ENCODE measurements at places on chromosomes 11 and 22.

DNA sequence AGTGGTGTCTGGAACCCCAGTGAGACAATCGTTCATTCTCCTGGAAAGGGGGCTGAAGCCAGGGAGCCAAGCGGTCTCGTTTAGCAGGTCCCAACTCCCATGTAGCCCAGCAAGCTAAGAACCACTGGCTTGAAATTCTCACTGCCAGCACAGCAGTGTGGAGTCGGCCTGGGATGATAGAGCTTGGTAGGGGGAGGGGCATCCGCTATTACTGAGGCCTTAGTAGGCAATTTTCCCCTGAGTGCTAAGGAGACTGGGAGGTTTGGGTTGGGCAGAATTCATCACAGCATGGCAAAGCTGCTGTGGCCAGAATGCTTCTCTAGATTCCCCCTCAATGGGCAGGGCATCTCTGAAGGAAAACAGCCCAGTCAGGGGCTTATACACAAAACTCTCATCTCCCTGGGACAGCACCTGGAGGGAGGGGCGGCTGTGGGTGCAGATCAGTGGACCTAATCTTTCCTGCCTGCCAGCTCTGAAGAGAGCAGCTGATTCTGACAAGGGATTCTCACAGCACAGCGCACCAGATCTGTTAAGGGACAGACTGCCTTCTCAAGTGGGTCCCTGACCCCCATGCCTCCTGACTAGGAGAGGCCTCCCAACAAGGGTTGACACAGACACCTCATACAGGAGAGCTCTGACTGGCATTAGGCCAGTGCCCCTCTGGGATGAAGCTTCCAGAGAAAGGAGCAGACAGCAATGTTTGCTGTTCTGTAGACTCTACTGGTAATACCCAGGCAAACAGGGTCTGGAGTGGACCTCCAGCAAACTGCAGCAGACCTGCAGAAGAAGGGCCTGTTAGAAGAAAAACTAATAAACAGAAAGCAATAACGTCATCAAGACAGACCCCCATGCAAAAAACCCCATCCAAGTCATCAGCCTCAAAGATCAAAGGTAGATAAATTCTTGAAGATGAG is 14.8 kb downstream of the OR52M1 start:
- DNase-seq, result no peak

DNA sequence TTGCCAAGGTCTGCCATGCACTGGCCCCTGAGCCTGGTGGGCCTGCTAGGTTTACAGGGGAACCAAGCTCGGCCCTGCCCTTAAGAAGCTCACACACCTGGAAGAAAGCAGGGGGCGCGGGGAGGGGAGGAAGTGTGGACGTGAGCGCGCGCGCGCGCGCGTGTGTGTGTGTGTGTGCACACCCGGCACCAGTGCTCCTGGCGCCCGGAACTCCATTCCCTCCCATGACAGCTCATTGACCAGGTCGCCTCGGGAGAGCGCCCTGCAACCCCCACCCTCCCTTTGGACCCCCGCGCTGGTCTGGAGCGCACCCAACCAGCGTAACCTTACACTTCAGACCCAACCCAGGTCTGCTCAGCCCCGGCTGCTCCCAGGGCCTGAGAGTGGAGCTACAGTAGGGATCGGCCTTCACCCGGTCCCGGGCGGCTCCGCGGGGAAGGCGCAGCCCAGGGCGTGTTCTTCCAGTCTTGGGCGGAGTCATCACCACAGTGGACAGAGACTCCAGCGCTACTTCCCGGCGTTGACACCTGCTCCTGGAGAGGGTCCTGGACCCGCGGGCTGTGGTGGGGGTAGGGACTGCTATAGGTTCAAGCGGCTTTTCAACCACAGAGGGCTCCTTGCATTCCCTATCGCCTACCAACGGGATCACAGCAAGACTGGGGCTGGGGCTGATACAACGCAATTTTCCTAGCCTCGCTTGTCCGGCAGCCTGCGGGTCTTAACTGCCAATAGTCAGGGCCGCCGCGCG is 1.5 kb downstream of the GALNT18 start:
- DNase-seq, result peak; percentile 73

DNA sequence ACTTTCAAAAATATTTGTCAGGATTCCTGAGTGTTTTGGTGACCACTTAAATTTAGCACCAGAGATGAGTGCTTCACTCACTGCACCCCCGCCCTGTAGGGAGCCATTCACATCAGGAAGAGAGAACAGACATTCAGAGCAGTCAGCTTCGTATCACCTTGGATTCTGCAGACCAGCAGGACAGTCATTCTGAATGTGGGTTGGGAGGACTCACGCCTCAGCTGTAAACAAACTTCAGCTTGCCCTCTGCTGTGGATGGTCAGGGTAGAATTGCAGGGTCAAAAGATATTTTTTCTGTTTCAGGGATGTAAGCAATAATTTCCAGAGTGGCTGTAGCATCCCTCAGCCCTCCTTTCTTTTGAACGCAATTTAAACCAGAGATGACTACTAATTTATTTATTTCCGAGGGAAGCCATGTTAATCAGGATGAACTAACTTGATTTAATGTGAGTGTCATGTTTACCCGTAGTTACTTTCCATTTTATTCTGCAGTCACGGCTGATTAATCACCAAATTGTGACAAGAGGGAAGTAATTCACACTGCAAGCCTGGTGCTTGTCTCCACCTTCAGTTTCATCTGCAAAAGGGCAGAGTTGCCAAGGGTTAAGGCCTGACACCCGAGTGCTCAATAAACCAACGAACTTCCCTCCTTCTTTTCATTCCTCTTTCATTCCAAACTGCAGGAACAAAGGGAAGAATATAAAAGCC is 174.2 kb upstream of the DDI1 start:
- DNase-seq, result peak; percentile 14

DNA sequence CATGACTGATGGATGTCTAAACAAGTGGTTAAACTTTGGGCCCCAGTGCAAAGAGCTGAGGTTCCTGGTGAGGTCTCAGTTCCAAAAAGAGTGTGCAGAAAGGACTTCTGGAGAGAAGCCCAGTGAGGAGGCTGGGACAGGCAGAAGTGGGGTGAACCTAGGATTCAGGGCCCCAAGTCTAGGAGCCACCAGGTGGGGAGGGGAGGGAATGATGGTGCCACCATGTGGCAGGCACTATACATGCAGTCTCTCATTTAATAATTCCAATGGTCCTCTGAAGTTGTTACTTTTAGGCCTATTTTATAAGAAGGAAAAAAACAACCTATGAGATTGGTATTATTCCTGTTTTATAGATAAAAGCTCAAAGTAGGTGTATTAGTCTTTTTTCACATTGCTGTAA is 102.0 kb downstream of the INSC start:
- DNase-seq, result no peak

DNA sequence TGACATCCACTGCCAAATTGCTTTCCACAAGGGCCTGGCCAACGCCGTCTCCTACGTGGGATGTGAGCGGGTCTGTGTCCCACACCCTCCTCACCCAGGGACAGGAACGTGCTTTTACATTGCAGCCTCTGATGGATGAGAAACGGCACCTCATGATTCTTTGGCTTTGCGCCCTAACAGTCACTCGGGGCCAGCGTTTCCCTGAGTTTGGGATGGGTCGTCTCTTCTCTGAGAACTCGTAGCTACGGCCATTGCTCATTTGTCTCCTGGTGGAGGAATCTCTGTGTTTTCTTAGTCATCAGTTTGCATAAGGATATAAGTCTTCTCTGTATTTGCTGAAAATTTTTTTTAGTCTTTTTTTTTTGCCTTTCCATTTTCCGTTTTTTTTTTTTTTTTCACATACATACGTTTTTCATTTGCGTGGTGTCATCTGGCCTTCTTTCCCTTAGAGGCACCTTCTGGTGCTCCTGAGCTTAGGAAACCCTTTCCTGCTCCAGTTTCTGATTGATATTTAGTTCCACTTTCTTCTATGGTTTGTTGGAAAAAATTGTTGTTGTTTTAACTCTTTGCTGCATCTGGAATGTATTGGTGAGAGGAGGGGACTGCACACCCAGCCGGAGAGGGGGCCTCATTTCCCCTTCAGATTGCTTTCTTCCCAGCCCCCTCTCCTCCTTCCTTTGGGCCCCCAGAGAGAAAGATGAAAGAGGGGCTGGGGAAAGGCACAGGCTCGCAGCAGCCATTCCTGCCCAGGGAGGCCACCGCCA is 12.0 kb downstream of the TNNT3 start:
- DNase-seq, result no peak

DNA sequence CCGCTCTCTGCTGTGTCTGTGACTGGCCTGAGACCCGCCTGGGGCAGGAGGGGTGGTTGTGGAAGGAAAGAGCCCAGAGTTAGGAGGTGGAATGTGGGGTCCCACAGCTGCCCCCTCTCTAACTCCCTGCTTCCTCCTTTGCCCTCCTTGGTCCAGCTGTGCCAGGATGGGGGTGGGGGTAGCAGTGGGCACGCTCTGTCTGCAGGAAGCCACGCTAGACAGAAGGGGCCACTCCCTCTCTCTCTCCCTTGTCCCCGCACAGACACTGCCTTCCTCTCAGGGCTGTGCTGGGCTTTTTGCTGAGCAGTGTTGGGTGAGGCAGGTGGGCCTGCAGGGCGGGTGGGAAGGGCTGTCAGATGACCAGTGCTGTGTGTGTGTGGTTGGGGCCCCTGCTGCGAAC is 2.0 kb upstream of the SOX10 start:
- no peak for DNase-seq

DNA sequence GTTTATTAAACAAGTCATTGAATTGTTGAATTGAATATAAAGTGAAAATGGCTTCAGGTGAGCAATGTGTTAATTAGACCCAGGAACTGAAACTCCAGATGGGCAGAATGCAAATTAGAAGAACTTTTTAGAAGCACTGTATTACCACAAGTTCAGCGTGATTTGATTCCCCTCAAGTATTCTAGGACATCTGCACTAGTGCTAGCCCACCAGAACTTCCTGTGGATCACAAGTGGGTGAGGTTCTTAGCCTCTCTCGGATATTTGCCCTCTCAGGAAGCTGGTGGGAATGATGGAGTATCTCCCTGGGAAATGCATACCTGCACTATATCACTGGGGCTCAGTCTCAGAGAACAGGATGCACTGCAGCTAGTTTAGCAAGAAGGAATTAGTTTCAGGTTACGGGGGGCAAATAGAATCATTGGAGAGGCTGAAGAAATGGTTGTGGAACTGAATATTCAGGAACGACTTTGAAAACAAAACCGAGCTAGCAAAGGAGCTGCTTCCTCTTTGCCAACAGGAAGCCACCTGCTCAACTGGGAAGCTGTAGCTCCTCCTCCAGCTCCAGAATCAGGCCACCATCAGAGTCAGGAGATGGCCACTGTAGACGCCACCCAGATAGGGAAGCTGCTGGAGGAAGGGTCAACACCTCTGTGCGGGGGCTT is 74.3 kb downstream of the DHCR7 start:
- DNase-seq, result no peak

DNA sequence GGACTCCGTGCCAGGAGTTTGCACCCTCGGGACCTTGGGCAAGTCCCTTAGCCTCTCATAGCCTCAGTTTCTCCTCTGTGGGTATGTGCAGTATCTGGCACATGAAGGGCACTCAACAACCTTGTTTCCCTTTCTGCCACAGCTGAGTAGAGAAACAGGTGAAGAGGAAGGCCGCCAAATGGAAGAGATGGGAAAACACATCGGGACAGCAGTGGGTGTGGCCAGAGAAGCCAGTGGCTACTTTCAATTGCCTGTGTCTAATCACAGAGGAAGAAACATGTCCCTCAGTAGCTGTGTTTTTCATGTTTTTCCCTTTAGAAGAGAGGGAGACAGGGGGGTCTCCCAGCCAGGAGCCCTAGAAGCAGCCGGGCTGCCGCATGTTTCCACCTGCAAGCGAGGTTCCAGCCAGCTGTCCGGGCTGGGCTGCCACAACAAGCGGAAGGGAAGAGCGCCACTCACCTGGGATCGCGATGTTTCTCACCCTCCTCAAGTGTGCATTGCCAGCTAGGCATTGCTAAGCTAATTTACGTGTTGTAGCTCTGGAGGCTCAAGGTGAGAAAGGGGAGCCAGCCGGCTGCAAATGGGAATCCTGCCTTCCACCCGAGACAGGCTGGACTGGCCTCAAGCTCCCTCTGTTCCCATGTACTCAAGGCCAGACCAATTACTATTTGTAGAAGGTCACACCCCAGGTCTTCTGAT is 16.7 kb downstream of the ASPHD2 start:
- no peak for DNase-seq

DNA sequence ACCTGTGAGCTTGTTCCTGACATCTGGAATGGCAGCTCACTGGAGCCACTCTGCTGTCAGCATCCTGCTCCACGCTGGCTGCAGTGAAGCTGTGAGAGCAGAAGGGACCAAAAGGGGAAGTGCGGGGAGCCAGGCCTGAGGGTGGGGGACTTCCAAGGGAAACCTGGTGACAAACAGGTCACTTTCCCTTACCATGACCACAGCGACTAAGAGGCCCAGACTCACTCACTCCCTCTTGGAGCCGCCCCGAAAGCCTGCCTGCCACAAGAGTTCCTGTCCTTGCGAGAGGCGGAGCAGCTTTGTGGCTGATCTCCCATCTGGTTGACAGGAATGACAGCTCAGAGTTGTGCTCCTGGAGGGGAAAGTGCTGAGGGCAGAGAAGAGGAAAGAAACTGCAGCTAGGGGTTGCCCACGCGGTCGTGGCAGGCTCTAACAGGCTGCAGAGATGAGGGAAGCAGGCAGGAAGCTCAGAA is 183.8 kb upstream of the NTM start:
- no peak for DNase-seq

DNA sequence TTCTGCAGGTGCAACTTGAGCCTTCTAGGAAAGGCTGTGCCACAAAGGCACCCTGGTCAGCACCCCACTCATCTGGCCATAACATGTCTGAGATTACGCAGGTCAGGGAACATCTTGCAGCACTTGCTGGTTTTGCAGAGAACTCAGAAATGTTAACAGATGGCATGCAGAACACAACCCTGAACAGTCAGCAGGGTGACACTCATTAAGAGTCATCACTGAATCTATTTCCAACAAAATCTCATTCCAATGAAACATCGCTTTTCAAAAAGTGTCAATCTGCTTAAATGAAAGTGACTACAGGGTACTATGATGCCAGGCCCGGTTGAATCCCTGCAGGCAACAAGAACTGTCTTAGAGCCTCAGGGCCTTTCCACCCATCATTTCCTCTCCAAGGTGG is 369.8 kb upstream of the CCDC90B start:
- DNase-seq, result no peak

DNA sequence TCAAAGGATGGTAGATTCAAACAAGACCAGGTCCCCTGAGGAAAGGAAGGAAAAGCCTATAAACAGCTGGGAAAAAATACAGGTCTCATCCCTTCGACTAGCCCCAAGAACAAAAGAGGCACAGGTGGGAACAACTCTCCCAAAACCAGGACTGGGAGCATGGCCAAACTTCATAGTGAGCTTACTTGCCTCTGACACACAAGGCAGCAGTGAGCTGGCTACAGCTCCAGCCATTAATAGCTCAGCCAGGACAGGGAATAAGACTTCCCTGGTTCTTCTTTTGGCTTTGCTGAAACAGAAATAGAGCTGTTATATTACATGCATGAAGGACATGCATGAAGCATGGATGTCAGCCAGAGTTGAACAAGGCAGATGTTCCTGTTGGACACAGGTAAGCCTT is at the start of gene OR10A2:
OR10A2 (plus strand) TSS at position 97 of the 400 bp plus-strand sequence. CDS start 6,698 bp downstream, outside the sequence.
- peak; percentile 5 for DNase-seq

GRCh38 chr22:50274311-50274710 is 4.1 kb upstream of the MAPK11 start:
- DNase-seq, result peak; percentile 56
